ENCODE measurements at places on chromosomes 16 and 17.

DNA sequence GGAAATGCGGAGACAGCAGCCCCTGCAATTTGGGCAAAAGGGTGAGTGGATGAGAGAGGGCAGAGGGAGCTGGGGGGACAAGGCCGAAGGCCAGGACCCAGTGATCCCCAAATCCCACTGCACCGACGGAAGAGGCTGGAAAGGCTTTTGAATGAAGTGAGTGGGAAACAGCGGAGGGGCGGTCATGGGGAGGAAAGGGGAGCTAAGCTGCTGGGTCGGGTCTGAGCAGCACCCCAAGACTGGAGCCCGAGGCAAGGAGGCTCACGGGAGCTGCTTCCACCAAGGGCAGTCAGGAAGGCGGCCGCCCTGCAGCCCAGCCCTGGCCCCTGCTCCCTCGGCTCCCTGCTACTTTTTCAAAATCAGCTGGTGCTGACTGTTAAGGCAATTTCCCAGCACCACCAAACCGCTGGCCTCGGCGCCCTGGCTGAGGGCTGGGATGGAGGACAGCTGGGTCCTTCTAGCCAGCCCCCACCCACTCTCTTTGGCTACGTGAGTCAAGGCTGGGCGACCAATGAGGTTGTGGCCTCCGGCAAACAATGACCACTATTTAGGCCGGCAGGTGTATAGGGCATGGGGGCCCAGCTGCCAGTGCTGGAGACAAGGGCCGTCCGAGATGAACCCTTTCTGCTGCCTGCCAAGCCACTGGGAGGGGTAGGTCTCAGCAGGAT, 507 bp downstream of the SERPINF1 start:
- no peak for DNase-seq

DNA sequence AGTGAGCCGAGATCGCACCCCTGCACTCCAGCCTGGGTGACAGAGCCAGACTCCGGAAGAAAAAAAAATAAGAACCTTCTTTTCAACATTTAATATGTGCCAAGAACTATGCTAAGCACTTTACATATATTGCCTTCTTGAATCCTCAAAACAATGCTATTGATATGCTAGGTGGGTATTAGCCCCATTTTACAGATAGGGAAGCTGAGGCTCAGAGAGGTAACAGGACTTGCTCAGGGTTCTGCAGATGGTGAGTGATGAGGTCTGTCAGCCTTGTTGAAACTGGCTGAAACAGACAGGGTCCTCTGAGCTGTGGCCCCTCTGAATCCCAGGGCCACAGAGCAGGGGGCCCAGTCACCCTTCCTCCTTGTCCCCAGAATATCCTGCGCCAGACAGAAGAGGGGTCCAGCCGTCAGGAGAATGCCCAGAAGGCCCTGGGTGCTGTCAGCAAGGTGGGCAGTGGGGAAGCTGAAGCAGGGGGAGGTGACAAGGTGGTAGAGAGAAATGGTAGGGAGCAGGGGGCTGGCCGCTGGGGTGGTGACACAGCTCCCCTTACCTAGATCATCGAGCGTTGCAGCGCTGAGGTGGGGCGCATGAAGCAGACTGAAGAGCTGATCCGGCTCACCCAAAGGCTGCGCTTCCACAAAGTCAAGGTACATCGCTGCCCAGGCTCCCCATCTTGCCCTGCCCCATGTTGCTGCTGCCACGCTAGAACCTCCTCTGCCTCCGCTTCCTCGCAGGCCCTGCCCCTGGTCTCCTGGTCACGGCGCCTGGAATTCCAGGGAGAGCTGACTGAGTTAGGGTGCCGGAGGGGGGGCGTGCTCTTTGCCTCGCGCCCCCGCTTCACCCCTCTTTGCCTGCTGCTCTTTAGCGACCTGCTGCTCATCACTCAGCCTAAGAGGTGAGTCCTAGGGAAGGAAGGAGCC, 8.2 kb downstream of the ARHGEF15 start:
- no peak for DNase-seq

GRCh38 chr17:34503528-34504195, 75.7 kb upstream of the TMEM132E start:
- DNase-seq = no peak

GRCh38 chr17:82338858-82339633, 5.5 kb upstream of the SECTM1 start:
- DNase-seq = no peak

DNA sequence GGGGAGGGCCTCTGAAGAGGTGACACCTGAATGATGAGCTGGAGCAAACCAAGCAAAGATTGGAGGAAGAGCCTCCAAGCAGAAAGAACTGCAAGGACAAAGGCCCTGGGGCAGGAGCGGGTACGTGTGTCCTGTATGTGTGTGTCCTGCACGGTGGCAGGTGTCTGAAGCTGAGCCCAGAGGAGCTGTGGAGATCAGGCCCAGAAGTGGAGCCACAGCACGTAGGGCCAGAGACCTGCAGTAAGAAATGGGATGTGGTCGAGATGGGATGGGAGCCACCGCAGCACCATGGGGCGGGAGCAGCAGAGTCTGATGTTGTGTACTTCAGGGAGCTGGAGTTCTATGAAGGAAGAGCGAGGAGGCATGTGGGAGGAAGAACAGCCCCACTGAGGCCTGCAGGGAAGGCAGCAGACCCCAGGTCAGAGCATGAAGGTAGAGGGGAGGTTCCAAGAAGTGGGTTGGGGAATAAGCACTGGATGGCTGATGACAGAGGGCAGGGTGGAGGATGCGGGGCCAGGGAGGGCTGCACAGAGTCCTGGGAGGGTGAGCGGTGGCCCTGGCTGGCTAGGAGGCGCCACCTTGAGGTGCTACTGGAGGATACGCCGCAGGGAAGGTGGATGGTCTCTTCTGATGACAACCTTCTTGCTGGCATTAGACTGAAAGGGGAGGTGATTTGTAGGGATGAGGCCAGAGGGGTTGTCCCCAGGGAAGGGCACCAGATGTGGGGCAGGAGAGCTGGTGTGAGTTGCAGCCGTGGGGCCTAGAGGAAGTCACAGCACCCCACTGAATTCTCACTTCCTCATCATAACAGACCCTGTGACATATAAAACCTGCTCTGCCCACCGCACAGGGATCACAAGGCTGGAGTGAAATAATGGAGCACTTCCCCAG, 10.6 kb upstream of the CETP start:
- DNase-seq = no peak
